Testis (tissue), 5 donors: ENCODE measurements at places on chromosomes 3 and 15. TPM values are rescaled to one million over a fixed set of nuclear protein-coding genes. Genes with fewer than 3 reads are reported as not detected.

DNA sequence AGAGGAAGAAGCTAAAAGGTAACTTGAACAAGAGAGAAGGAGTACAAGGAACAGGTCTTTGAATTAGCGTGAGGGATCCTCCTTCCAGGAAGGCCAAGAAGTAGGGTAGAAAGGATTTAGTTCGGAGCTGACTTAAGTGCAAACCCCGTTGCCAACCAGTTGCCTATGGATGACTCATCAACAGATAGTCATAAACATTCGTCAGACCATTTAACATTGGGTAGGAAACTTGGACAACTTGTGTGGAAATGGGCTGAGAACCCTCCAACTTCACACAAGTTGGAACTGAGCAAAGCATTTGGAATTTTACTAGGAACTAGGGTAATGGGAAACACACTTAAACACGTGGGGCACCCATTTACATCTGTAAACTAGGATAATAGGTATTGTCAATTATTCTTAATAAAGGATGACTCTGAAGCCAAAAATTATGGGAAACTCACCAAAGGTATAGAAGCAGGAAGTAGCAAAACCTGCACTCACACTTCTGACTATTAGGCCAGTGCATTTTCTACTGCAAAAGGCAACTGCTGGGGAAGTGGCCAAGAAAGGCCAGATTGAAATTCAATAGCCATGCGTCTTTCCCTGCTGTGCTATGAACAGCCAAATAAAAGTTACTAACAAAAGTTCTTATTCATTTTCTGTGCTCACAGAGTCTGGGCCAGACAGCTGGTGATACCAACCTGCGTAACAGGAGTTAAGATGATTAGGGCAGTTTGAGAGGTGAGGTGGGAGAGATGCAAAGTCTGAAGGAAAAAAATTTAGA, 174.5 kb upstream of the TMC3 start:
- H3K4me1 ChIP-seq = no peaks in the 10 kb centered on the region
- H3K36me3 ChIP-seq = no peaks in the 10 kb centered on the region
- H3K4me3 ChIP-seq = no peak overlapping the region
- no peak overlapping the region for H3K27ac ChIP-seq
- H3K27me3 ChIP-seq = no peaks in the 10 kb centered on the region
- DNase-seq = no peak

GRCh38 chr15:52790169-52790708, at the start of gene ONECUT1:
Gene ONECUT1, minus strand, starts transcription at chr15:52790336. Its CDS starts 452 bp downstream, at chr15:52789884.
- peaks cover 25% of the 10 kb centered on the region for H3K4me1 ChIP-seq
- H3K4me3 ChIP-seq = peak within 1 kb of the TSS; percentile 61
- H3K36me3 ChIP-seq = no peaks in the 10 kb centered on the region
- H3K27me3 ChIP-seq = peaks cover 9% of the 10 kb centered on the region
- peak; percentile 68 for DNase-seq

Gene CCR2
- 1.2 TPM for total RNA-seq

Gene CATSPER2
- total RNA-seq = 29.7 TPM

- H3K27me3 ChIP-seq = no peaks in the 10 kb centered on the region
- H3K4me1 ChIP-seq = no peaks in the 10 kb centered on the region
- no peak overlapping the region for H3K27ac ChIP-seq
- H3K36me3 ChIP-seq = no peaks in the 10 kb centered on the region
Observed at GRCh38 chr15:31141792-31142191, 40.3 kb upstream of the TRPM1 start.
